ENCODE measurements at places on chromosomes 1 and 21.

GRCh38 chr21:40191196-40191595, 324.0 kb downstream of the PCP4 start:
- no peak for DNase-seq

GRCh38 chr1:44660176-44660575, 14.1 kb downstream of the TMEM53 start:
- no peak for DNase-seq

GRCh38 chr1:211483896-211484612, 7.9 kb downstream of the RD3 start:
- no peak for DNase-seq

DNA sequence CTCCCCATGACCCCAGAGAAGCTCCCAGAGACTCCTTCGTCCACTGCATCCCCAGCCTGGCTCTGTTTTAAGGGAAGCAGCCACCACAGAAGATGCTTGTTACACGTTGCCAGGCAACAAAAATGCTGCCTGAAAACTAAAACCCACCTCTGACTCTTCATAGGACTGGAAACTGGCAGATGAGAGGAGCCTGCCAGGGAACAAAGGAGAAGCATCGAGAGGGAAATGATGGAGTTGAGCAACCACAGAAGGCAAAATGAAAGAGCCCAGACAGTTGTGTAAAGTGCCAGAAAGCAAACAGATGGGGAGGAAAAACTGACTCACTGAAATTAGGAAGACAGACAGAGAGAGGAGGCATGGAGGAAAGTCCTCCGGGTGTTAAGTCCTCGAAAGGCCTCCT, 118.4 kb downstream of the KCNN3 start:
- no peak for DNase-seq

- no peak for DNase-seq
These were observed 242.0 kb downstream of the RHOU start for GRCh38 chr1:228977307-228977706.

- DNase-seq, result no peak
These were observed 9.3 kb upstream of the PHGDH start for GRCh38 chr1:119702384-119702783.

DNA sequence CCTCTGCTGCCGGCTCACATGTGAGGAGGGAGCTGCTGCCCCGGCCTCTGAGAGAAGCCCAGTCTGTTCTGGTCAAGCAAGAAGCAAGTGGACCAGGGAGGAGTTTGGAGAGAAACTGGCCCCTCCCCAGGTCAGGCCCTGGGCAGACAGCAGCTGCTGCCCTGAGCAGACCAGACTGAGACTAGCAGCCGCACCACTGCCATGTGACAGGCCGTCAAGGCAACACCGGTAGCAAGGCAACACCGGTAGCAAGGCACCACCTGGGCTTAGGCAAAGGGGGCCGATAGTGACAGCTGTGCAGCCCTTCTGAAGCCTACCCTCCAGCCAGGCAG, 50.3 kb downstream of the ARHGEF16 start:
- DNase-seq, result no peak

DNA sequence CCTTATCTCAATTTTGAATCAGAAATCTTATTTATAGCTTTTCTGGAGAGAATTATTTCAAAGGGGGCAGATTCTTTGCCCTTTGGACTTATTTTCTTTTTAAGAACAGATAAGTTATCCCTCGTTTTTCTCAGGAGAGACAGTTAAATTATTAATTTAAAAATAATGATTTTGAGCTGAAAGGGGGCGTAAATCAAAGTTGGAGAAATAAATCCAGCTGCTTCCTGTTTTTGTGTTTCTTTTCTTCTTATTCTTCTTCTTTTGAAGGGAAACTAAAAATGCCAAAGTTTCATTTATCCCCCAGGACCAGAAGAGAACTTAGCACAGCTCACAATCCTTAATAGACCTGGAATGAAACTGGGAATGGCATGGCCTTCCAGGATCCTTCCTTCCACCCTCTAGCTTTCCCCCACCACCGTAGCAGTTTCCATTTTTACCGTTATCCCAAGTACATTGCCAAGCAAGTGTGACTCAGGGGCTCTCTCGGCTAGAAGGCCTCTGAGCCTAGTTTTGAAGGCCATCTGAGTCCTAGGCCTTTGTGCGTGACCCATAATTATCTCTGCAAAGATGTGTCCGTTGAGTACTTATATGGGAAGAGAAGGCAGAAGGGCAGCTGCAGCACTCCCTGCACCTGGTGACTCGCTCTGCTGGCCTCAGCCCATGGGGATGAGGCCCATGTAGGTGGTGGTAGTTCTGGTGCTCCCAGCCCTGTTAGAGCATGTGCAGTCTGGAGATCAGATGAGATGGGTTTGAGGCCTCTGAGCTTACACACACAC, 181.7 kb downstream of the ROR1 start:
- no peak for DNase-seq

- no peak for DNase-seq
These were observed 688 bp upstream of the CHD5 start for GRCh38 chr1:6180707-6181311.

DNA sequence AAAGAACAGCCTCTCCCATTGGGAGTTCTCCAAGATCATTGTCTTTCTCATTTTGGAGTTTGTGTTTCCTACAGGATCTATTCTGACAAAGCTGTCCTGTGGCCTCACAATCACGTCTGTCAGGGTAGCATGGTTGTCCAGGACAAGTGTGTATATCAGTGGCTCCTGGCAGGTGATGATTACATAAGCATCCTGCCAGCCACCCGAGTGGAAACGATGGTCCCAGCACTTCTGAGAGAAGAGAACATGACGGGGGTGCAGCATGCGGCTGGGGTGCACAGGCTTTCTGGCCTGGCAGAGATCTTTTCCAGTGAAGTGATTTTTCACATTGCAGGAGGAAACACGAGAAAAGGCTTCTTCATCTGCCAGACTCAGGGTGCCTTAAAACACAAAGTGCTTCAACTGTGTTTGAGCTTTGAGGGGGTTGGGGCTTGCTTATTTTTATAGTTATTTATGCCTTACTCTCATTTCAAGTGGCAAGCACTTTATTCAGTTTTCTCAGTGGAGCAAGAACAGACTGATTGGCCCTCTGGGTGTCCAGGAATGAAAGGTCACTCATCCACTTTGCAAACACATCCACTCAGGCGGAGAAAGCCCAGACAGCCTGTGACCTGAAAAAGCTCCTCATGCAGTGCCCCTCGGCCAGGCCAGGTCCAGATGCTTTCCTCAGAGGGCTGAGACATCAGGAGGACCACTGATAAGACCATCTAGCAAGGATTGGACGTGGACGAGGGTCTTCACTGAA, 186.0 kb downstream of the DUSP10 start:
- no peak for DNase-seq

DNA sequence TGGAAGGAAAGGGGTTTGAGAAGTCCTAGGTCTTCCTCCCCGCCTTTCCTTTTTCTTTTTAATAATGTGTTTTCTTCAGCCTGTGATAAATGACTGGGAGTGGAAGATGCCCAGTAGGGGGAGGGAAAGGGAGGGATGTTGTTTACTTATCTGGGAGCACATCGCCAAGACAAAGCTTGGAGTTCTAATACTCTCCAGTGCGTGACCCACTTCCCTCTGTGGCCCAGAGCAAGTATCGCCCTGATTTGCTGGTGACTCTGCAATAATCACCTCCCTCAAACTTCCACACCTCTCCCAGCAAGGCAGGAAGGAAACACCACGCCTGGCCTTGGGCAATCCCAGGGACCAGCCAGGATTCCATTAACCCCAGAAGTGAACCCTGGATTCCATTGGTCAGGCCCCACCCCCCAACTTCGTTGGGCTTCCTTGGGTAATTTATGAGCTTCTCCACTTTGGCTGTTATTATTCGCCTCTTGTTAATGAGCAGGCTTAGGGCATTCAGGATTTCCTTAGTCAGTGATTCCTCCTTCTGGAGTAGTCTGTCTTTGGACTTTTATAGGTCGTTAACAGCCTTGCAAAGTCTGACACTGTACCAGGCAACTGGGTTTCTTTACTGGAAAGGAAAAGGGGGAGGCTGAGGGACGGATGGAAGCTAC, 24.3 kb upstream of the GRHL3 start:
- no peak for DNase-seq

- DNase-seq, result no peak
These were observed 552 bp downstream of the UBR4 start for GRCh38 chr1:19209439-19209989.

DNA sequence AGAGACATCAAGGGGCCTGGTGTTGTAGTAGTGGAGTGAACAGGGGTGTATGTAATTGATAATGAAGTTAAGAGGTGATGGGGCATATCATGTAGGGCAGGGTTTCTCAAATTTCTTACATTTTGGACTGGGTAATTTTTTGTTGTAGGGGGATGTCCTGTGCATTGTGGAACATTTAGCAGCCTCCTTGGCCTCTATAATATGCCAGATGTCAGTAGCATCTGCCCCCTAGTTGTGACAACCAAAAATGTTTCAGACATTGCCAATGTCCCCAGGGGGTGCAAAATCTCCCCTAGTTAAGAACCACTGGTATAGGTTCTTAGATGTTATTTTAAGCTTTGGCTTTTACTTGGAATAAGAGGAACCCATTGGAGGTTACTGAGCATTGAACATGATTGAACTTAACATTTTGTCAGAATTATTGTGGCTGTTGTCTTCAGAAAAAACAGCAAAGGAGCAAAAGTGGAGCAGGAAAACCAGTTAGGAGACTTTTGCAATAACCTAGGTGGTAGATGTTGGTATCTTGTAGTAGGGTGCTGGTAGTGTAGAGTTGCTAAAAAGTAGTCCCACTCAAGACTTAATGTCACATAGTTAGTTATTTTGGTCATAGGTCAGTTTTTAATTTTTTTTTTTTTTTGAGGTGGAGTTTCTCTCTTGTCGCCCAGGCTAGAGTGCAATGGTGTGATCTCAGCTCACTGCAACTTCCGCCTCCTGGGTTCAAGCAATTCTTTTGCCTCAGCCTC, 6.2 kb downstream of the ZNF326 start:
- no peak for DNase-seq

DNA sequence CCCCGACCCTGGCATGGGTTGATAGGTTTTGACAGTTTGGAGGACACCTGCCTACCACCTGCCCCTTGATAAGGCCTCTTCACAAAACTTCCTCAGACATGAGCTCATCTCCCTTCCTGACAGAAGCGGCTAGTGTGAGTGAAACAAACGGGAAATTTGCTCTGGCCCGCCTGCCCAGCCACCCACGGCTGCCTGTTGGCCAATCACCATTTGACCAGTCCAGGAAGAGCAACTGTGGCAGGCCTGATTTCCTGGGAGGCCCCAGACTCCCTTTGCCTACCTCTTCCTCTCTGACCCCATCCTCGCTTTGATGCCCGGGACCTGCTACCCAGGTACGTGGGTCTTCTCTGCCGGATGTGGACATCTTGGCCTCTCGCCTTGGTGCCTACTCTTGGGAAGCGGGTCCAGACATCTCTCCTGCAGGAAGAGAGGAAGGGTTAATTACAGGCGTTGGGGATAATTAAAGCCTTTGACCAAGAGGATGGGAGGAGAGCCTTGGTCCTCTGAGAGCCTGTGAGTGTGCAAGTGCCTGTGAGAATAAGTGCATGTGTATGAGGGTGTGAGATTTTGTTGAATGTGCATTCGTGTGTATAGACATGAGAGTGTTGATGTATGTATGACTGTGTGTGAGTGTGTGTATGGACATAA, 1.1 kb upstream of the EPHA2 start:
- DNase-seq, result no peak

DNA sequence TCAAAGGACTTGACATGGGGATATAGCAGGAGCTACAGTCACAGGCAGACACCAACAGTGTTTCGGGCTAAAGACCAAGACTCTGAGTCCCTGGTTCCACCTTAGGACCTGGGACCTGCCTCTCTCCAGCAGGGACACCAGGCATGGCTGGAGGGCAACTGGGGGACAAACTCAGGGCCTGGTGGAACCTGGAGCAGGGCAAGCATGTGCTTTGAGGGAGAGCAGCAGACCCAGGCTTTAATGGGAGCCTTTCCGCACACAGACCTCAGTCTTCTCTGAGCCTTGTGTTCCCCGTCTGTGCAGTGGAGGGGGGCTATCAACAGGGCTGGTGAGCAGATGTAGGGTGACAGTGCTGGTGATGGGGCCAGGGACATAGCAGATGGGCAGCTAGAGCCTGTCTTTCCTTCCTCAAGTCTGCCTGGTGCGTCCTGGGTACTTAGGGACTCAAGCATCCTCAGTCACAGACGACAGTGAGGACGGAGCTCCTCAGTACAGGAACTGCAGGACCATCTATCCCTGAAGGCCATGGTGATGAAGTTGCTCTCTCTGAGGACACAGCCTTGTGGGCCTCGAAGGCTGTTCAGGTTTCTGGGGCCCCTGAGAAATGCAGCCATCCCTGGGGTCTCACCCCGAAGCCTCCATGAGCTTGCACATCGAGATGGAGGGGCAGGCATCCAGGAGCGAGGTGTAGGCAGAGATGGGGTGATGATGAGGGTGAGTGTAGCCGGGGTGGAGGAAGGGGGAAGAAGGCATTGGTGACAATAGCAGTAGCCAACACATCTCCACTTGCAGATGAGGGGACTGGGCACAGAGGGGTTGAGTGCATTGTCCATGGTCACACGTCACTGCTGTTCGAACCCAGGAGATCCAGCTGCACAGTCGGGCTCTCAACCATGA, 593.4 kb downstream of the PTPRU start:
- DNase-seq, result no peak

DNA sequence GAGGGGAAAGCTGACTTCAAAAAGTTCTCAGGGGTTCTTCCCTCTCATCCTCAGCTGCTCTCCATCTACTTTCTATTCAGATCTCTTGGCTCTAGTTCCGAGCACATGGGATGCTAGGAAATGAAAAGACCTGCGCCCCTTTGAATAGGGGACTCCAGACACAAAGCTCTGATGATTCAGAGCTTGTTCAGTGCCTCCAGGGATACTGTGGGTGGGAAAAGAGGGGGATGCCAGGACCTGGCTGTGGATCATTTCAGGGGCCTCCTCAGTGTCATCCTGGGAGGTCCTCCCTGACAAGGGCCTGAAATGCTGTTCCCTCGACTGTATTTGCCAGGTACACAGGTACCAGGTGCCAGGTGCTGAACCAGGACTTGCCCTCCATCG, 943 bp upstream of the KIAA0040 start:
- no peak for DNase-seq

GRCh38 chr21:39079617-39080016, 103.6 kb downstream of the PSMG1 start:
- DNase-seq, result no peak

GRCh38 chr21:45551783-45552695, 9.8 kb upstream of the SLC19A1 start:
- no peak for DNase-seq

GRCh38 chr1:86200901-86201300, 44.3 kb upstream of the COL24A1 start:
- DNase-seq, result no peak

DNA sequence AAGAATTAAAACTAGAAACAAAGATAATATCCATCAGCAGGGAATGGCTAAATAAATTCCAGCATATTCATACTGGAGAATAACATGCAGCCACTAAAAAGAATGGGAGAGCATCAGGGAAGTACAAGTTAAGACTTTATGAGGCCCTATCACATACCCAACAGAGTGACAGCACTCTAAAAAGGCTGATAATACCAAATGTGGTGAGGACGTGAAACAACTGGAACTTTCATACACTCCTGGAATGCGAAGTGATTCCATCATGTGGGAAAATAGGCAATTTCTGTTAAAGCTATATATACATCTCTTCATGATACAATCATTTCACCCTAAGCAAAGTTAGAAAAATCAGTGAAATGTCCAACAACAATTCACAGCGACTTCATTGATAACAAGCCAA, 42.6 kb downstream of the COL6A1 start:
- DNase-seq, result no peak

- DNase-seq, result no peak
These were observed 28.4 kb downstream of the DISP3 start for GRCh38 chr1:11507309-11507708.

GRCh38 chr1:210123924-210124589, 108.5 kb upstream of the SERTAD4 start:
- DNase-seq, result peak; percentile 2

Data from AG04449 (cell line).